IPS DF 6.9 (cell line): ENCODE measurements at places on chromosomes 12 and 14.

GRCh38 chr12:41681898-41682297, 462.8 kb downstream of the GXYLT1 start:
- DNase-seq, result no peak

GRCh38 chr12:116090516-116090915, 187.0 kb downstream of the MED13L start:
- no peak for DNase-seq

- DNase-seq, result no peak
Observed at GRCh38 chr12:57829025-57829777, 10.7 kb upstream of the AVIL start.

- DNase-seq, result no peak
Observed at GRCh38 chr14:54498579-54498978, 9.8 kb upstream of the GMFB start.

GRCh38 chr12:728781-729180, 23.6 kb upstream of the WNK1 start:
- DNase-seq, result no peak

GRCh38 chr14:65102441-65103149, at the start of gene MAX:
MAX (minus strand) TSS chr14:65102517; CDS start chr14:65102339, 178 bp downstream.
- peak; percentile 94 for DNase-seq

DNA sequence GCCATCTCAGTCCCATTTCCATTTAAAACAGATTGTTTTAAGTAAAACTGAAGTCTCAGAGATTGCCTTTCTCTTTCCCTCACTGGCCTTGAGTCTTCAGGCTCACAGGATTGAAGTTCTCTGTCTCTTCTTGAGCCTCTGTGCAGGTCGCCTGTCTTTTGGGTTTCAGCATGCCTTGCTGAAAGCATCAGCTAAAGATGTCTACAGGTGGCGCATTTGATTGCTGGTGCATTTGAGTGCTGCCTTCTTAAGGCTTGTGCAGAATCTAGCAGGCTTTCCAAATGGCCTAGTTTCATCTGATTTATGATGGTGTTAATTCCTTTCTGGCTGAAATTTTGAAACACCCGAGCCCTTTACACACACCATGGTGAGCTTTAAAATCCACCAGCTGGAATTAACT, 1062.2 kb upstream of the FBXO33 start:
- DNase-seq, result no peak

DNA sequence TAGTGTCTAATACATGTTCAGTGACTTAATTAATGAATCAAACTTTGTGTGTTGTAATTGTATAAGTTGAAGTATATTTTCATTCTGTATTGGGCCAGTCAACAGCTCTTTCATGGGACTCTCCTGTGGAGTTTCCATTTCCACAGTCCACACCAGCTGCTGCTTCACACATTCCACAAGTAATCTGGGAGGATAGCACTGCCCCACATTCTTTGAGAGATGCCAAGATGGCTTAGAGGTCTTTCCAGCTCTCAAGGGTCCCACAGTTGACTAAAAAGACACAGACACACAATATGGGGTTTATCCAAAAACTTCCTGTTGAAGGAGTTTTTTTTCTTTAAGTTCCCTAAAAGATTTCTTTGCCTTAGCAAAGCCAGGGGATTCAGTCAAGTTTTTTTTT, 408.3 kb downstream of the AACS start:
- DNase-seq, result no peak

DNA sequence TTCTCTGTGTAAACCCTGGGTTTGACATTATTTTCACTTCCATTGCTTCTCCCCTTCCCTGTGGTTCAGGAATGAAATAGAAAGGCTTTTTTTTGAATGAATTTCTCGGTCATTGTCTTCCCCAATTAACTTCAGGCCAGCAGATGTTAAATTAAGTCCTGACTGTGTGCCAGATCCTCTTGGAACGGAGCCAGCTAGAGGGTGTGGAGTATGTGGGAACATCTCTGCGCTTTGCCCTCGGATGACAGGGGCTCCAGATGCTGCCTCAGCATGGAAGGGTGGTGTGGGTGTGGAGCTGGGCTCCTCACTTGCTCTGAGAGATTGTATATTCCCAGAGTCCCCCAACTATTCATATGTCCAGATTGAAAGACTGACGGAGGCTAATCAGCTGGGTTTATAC, 13.1 kb downstream of the KRT85 start:
- DNase-seq, result no peak

- no peak for DNase-seq
Observed at GRCh38 chr14:92677087-92677668, 71.2 kb downstream of the LGMN start.

DNA sequence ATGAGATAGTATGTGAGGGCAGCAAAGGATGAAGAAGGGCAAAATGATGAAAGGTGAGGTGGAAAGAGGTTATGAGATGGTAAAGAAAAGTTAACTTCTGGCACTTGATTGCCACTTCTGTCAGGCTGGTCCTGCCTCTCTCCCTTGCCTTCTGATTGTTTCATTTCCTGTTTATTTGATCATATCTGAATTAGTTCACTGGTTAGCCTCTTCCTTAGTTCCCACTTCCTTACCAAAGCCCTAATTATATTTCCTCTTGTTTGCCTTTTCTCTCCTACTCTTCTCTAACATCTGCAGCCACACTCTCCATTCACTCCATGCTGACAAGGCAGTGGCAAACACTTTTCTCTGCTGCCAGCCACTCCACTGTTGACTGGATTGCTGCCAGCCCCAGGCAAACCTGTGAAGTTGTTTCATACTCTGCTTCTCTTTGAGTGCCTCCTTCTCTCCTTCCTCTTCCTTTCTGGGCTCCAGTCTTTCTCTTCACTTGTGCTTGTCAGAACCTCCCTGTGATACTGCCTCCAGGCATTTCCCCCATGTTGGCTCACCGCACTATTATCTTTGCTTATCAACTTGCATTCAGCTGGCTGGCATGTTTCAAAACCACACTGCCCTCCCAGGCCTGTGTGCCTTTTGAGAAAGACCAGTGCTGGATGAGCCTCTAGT, 8.1 kb downstream of the PNP start:
- DNase-seq, result no peak

- no peak for DNase-seq
Observed at GRCh38 chr12:104588047-104588920, 131.5 kb downstream of the CHST11 start.

GRCh38 chr12:57128519-57129247, 400 bp downstream of the LRP1 start:
- no peak for DNase-seq

DNA sequence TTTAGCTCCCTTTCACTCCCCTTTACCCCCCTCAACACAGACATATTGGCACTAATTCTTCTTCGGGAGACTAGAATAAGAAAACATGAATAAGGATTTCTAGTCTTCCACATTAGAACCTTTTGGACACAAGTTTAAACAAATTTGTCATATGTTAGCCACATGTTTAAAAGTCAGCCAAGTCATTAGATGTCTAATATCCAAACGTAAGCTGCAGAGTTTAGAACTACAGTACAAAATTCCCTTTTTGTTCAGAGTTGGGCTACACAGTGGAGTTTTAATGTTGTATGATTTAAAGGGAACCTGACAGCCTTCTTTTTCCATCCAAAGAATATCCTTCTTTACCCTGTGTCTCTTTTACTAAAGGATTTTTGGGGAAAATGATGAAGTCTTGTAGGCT, 79.8 kb downstream of the PDE6H start:
- DNase-seq, result no peak

DNA sequence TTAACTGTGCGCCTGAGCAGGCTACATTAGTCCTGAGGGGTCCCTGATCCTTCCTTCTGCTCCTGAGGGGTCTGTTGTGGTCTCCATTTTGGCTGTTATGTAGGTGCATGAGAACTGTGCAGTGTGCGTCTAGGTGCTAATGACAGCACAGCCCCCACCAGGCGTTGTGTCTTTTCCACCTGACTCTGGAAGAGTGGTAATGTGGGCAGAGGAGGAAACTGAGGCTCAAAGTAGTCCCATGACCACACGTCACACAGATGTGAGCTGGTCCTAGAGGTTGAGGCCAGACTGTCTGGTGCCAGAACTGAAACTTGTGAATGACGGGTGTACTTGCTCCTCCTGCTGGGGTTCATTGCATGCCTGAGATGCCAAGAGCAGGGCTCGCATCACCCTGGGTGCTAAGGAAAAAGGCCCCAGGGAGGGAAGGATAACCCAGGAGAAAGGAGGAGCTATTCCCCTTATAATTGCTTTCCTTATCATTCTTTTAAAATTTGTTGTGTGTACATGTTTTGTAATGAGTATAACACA, 111.8 kb downstream of the SLC25A47 start:
- DNase-seq, result no peak

DNA sequence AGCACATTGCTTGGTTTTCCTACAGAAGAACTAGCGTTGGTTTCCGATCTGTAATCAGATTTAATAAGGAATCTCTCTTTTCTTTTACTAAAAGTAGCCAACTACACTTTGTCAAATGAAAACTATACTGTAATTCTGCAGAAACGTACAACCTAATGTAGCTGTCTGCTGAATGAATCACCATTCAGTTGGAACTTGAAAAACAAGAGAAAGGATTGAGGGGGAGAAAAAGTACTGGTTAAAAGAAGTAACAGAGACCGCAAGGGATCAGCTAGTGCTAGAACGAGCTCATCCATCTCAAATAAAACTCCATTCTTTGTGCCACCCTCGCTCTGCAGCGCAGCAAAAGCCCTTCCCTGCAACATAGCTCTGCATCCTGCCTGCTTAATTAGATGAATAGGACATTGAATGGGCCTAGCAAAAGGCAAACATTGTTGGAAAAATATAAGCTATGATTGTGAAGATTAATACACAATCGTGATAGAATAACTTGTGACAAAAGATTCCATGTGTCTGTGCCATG, 2.6 kb downstream of the GARIN2 start:
- DNase-seq, result no peak

DNA sequence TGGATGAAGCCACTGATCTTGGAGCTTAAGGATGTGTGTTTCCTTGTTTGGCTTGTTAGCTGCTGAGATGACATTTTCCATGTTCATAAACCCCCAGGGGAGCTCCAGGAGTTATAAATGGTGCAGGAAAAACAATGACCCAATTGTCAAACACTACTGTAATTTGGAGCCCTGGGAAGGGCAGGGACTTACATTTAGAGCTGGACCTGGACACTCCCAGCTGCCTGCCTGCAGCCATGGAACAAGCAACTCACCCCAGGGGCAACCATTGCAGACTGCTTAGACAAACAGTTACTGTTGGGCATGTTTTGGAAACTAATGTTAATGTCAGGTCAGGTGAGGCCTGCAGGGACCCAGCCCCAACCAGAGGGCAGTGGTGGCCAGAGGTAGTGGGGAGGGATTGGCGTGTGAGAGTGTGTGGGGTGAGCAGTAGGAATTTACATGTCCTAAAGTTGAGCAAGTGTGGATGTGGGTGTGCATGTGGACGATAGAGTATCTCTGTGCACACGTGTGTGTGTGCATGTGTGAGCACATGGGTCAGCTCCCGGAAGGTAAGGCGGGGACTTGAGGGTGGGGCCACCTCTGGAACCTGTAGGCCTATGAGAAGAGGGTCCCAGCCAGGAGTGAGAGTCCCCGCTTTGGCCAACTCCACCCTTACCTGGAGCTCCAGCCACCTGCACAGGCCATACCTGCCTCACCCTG, 86.4 kb upstream of the NOS1 start:
- no peak for DNase-seq

DNA sequence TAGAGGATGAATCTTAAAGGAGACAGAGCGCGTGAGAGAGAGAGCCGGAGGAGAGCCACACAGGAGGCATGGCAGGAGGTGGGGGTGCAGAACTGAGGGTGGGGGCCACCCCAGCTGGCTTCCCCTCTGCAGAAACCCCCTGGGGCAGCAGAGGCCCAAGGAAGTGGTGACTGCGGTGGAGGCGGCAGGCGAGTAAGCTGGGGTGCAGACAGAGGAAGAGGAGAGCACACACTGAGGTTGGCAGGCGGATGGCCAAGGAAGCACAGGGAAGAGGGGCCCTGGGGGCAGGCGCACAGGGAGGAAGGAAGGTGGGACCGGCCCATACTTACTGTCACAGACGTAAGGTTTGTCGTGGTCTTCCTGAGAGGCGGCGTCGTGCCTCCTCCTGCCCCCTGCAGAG, 179.8 kb downstream of the DPF3 start:
- DNase-seq, result no peak
